ENCODE measurements at places on chromosomes 2 and 18.
A peak's percentile ranks its signal among the peaks of the same experiment; 100 is the strongest.

GRCh38 chr2:105893011-105893995 lies 148.6 kb downstream of the NCK2 start:
- no peak for DNase-seq

DNA sequence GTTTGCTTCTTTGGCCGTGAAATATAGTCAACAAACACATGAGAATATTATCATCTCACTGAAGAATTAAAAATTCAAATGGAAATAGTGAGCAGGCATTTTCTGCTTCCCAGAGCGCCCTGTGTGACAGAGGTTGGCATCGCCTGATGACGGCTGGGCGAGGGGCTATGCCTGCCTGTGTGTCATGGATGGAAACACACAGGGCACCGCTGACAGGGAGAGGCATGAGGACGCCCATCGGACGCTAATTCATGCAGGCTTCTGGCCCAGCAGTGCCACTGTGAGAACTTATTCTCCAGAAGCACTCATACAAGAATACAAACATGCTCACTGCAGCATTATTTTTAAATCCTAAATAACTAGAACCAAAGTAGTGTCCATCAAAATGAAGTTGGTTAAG lies 61.4 kb upstream of the OTOS start:
- no peak for DNase-seq

DNA sequence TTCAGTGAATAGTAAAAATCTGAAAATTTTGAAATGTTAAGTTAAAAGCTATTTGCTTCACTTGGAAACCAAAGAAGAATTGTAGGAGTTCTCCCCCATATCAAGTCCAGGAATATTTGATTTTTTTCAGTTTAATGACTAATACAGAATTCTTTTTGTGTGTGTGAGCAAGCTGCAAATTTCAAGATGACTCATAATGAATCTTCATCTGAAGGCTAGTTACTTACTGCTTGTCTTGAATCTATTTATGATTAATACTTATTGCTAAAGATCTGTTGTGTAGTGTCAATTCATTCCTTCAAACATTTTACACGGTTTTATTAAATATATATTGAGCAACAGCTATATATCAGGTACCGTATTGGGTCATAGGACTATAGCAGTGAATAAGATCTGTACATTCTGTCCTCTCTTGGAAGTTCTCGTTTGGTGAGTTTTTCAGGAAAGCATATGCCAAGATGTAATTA lies 47.8 kb upstream of the CAVIN2 start:
- DNase-seq, result no peak

DNA sequence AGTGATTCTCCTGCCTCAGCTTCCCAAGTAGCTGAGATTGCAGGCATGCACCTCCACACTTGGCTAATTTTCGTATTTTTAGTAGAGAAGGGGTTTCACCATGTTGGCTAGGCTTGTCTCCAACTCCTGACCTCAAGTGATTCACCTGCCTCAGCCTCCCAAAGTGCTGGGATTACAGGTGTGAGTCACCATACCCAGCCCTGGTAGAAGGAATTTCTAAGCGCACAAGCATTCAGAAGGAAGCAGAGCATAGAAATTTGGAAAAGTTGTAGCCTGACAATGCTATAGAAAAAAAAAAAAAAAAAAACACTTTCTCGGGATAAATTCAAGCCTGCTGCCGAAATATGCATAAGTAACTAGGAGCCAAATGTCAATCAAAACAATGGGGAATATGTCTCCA lies 249.4 kb downstream of the GRB14 start:
- DNase-seq, result no peak

GRCh38 chr2:72722492-72723070 lies 103.3 kb downstream of the EXOC6B start:
- no peak for DNase-seq

DNA sequence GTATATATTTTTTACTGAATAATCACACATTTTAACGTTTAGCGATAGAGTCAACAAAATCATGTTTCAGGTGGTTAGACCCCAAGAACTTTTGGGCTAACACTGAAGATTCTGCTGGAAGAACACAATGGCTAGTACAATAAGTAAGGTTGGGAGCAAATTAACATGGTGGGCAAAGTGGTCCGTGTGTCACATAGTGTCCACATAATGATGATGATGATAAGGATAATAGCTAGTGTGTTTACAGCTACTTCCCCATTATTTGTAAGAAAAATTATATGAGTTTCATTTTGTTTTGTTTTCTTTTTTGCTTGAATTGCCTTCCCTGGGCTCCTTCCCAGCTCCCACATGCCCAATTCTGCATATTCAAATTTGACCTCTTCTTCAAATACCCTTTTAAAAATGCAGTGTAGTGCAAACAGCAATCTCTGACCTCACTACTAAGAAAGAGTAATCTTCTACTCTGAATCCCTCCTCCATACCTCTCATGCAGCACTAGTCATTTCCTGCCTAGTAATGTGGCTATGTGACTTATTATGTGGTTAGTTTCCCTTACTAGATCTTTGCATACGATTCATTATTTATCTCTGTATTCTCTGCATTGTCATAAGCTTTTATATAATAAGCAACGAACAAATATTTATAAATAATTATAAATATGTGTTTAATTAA lies 16.9 kb upstream of the VPS54 start:
- DNase-seq, result peak; percentile 71

DNA sequence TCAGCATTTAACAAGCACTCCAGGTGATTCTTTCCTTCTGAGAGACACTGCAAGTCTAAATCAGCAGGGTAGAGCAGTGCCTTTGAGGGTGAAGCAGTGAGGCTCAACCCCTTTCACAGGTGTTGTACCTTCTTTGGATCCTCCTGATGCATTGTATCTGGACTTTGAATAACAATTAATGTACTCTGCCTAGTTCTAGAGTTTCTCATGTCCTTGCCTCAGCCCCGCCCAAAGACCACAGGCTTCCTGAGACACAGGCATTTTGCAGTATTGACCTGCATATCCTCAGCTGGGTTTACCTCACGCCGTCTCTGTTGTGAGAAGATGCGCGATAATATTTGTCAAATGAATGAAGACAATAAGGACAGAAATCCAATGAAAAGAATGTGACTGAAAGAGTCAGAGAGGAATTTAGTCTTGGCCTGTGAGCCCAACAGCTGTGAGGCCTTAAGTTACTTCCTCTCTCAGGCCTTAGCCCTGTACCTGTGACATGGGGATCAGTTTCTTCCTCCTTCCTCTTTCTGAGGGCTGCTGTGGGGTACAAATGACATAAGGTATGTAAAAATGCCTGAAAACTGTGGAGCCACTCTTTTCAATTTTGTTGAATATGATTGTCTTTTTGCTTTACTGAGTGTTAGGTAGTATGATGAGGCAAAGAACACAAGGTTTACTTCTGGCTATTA lies 43.7 kb downstream of the WIPF1 start:
- no peak for DNase-seq

DNA sequence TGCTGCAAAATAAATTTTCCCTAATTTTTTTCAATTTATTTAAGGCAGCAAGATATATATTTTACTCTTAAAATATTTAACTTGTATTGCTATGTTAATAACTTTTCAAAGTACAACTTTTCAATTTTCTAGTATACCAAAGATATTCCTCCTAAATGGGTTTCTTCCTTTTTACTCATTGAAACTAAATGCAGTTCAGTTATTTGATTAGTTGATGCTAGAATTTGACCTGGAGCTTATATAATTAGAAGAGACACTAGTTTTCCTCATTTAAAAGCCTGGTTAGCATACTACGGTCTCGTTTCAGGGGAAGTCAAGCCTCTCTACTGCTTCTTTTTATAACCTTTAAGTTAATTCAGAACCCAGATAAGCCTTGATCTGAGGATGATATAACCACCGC lies at the start of gene ARHGEF33:
TSS of gene ARHGEF33 (plus strand) at position 301 of the 400 bp plus-strand sequence. CDS start 29,573 bp downstream, outside the sequence.
- no peak for DNase-seq

GRCh38 chr2:86233436-86233835 lies 34.2 kb downstream of the MRPL35 start:
- DNase-seq, result no peak

DNA sequence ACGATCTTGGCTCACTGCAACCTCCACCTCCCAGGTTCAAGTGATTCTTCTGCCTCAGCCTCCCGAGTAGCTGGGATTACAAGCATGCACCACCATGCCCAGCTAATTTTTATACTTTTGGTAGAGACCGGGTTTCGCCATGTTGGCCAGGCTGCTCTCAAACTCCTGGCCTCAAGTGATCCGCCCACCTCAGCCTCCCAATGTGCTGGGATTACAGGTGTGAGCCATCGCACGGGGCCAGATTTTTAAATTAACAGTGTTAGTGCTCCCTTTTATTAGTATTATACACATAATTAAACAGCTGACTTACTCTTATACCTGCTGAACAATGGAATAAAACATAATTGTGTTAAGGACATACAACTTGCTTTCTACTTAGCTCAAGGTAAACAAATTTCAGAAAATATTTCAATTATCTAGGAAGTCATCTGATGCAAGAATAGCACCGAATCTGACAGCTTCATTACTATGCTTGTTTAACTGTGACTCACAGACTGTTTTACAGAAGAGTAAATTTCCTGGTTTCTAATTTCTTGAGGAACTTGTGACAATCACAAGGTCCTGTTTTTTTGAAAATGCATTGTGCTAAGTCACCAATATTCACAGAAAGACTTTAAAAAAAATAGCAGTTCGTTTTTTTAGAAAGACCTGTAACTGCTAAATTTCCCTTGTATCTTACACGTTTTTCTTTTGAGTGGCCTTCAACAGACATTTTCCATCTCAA lies 51.2 kb downstream of the SPIRE1 start:
- DNase-seq, result peak; percentile 95

GRCh38 chr2:97646977-97647376 lies 1.1 kb downstream of the COX5B start:
- DNase-seq, result no peak

- DNase-seq, result no peak
Measured at GRCh38 chr2:56534321-56534720, 350.5 kb downstream of the CCDC85A start.

- no peak for DNase-seq
Measured at GRCh38 chr18:62365420-62365819, 40.3 kb downstream of the TNFRSF11A start.

DNA sequence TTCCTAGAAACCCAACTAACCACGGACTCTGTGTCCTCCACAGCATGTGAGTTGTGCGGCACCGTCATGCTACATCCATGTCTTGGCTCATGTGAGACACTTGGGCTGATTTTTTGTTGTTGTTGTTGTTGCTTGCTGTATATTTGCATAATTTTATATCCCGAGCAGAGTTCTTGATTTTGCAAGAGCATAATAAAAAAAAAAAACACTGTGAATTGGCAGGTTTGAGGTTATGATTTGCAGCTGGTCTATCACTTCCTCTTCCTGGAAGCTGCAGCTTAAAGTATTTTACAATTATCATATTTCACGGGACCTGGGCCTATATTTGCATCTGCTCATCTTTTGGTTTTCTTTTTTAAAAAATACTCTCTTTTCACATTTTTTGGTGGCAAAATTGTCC lies 142.3 kb upstream of the NRP2 start:
- DNase-seq, result peak; percentile 3

DNA sequence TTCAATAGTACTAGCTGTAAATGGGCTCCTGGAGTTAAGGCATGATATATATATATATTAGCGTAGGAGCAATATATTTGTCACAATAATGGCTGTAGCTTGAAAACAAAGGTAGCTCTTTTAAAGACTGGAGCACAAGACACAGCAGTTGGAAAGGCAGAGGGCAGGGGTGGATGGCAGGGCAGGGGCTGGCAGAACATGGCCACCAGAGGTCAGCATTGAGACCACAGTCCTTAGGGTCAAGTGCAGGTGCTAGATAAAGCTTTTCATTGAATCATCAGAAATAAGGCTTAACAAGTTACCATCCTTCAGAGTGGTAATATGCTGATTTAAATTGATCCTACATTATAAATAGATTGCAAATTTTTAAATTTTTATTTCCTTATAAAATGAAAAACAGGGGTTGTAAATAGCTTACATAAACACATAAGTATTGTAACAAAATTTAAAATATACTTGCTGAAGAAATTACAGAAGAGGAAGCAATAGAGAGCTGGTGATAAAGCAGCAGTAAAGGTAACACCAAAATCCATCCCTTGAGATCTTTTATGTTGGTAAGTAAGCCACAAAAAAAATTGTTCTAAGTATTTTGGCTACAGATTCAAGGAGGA lies 161.2 kb upstream of the PIEZO2 start:
- DNase-seq, result peak; percentile 17

GRCh38 chr2:107466241-107466640 lies 360.5 kb upstream of the RGPD4 start:
- DNase-seq, result no peak

DNA sequence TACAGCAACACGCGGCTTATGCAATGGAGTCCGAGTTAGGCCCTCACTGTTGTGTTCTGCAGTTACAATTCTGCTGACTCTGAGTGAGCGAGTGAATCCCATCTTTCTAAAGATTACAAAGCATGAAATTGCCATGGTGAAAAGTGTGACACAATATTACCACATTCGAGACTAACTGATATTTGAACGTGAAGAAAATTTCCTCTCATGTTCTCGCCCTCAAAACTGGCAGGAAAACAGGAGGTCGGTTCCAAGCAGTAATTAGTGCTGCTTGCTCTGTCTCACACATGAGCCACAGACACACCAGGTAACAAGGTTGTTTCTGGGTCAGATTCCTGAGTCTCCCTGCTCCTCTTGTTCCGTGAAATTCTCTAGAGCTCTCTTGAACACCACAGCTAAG lies 93.7 kb upstream of the RIOK3 start:
- no peak for DNase-seq

- no peak for DNase-seq
Measured at GRCh38 chr18:67710639-67711038, 194.1 kb upstream of the DSEL start.

DNA sequence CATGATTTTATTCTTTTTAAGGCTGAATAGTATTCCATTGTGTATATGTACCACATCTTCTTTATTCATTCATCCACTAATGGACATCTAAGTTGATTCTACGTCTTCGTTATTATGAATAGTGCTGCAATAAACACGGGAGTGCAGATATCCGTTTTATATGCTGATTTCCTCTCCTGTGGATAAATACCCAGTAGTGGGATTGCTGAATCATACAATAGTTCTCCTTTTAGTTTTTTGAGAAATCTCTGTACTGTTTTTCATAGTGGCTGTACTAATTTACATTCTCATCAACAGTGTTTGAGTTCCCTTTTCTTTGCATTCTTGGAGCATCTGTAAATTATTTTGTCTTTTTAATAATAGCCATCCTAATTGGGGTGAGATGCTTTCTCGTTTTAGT lies 114.5 kb downstream of the RGPD3 start:
- peak; percentile 37 for DNase-seq

- DNase-seq, result no peak
Measured at GRCh38 chr2:31082002-31082401, 56.2 kb downstream of the GALNT14 start.

DNA sequence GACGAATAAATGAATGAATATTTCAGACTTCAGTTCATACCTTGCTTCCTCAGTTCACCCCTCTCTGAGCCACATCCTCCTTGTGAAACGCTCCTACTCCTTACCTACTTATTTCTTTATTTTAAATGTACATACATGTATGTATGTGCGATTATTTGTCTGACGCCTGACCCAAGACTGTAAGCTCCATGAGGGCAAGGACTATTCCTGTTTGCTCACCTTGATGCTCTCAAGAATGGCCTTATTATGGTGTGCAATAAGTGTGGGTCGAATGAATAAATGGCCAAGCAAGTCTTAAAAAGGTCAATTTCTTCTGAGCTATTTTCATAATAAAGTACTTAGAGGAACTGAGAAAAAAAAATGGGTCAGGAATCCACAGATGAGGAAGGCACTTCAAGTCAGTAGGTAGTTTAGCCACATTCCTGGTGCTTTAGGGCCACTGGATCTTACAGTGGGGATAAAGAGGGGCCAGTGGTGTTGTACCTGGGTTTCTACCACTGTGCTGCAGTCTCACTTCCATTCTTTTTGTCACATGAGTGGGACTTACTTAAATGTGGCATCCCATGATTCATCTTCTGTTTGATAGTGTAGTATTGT lies 74.7 kb downstream of the SDC1 start:
- no peak for DNase-seq
